ENCODE measurements at places on chromosomes 11 and 22.

DNA sequence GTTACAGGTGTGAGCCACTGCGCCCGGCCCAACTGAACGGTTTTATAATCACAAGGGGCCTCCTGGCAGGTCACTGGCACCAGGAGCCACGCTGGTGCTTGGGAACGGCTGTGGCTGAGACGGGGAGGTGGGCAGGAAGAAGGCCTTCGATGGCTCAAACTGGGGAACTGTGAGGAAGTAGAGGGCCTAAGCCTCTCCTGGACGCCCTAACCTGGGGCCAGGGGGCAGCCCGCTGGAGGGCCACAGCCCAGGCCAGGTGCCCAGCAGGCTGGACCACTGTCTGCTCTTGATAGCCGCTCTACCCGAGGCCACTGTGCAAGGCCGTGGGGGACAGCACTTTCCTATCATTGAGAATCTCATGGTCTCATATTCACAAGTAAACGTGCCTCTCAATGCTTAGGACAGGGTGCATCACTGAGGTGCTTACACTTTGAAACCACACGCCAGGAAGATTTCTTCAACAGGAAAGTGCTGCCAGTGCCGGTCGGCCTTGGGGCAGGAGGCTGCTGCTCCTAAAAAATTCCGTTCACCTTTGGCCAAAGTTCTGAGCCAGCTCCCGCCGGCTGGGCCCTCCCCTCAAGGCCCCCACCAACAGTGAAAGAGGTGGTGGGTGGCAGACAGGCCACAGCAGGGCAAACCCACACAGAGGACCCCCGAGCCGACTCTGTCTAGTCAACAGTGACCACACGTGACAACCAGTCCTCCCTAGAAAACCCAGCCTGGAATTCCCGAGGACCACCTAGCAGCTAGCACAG, 7.2 kb downstream of the GATD1 start:
- no peak for DNase-seq

DNA sequence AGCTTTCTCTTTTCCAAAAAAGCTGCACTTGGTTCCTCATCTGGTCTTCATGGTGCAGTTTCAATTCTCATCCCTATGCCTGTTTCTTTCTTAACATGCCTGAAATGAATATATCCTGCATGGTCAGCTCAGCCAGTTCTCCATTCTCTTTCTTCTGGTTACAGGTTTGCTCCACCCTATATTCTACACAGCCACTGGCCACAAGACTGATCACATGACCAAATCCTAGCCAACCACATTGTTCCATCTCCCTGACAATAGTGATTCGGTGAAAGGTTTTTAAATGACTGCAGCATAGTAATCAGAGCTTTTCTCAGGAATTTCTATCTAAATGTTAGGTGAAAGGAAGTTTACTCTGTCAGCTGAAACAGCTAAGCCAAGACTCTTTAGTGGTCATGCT, 891.4 kb downstream of the METTL15 start:
- DNase-seq, result no peak

DNA sequence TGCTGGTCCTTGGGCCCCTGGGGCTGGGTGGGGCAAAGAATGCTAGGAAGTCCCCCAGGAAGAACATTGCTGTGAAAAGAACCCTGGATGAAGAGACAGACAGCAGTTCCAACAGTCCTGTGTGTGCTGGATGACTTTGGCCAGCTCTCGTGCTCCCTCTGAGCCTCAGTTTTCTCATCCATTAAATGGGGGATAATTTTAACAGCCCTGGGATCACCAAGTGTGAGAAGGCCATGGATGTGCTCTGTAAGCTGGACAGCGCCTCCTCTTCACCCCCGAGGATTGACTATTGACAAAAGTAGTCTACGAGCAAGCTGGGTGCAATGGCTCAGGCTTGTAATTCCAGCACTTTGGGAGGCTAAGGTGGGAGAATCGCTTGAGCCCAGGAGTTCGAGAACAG, 2.5 kb downstream of the LARGE2 start:
- DNase-seq, result no peak

- no peak for DNase-seq
Measured at GRCh38 chr11:57638005-57638781, 11.5 kb downstream of the YPEL4 start.

DNA sequence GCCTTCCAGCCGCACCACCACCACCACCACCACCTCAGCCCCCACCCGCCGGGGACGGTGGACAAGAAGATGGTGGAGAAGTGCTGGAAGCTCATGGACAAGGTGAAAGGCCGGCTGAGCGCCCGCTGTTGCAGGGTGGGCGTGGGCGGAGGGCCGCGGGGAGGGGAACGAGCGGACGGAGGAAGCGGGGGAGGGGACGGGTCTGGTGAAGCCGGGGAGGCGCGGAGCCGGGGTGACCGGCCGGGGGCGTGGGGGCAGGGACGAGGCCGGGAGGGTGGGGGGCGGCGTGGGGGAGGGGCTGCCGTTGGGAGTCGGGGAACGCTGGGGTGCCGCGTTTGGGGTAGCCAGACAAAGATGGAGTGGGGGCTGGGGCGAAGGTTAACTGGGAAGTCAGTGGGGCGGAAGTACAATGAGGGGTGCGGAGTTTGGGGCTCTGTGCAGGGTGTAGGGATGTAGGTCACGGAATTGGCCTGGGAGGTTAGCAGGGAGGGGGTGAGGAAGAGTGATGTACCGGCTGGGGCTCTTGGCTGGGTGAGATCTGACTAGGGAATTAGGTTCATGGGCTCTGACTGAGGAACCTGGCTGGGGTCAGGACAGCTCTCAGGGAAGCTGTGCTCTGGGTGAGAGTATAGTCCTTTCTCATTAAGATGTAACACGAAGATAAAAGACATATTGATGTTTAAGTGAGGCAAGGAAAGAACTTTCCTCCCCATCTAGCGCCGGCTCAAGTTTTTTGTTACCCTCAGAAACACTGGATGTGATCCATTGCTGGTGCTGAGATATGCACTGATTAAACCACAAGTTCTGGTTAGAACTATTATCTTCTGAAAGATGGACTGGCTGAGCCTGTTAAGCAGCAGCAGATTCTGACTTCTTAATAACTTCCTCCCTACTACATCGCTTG, 624 bp downstream of the CBL start:
- DNase-seq, result peak; percentile 72

- no peak for DNase-seq
Measured at GRCh38 chr22:20434773-20435172, 2.9 kb downstream of the SCARF2 start.

DNA sequence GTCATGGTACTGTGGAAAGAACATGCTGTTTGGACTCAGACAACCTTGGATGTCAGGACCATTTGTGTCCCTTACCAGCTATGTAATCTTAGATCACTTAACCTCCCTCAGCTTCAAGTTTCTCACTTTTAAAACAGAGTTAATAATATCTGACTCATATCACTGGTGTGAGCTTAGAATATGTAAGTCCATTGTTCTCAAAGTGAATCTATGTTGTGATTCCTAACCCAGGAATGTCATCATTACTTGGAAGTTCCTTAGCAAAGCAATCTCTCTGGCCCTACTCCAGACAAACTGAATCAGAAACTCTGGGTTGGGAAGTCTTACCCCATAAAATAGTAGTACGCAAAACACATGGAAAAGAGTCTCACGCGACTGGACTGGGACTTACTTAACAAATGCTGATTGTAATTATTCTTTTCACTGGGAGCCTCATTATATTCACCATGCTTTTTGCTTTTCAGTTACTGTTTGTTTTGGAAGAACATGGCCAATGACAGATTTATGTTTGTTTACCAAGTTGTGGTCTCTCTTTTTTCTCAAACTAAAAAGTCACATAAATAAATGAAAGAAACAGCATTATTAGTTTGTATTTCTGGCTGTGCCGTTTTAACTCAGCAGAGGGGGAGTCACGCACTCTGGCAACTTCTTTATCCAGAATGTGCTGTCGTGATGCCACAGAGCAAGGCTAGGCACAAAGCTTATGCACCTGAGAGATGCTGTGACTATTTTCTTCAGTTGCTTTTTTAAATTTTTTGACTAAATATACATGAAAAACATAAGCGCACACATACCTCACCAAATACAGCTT, 217.7 kb upstream of the CTSC start:
- no peak for DNase-seq

DNA sequence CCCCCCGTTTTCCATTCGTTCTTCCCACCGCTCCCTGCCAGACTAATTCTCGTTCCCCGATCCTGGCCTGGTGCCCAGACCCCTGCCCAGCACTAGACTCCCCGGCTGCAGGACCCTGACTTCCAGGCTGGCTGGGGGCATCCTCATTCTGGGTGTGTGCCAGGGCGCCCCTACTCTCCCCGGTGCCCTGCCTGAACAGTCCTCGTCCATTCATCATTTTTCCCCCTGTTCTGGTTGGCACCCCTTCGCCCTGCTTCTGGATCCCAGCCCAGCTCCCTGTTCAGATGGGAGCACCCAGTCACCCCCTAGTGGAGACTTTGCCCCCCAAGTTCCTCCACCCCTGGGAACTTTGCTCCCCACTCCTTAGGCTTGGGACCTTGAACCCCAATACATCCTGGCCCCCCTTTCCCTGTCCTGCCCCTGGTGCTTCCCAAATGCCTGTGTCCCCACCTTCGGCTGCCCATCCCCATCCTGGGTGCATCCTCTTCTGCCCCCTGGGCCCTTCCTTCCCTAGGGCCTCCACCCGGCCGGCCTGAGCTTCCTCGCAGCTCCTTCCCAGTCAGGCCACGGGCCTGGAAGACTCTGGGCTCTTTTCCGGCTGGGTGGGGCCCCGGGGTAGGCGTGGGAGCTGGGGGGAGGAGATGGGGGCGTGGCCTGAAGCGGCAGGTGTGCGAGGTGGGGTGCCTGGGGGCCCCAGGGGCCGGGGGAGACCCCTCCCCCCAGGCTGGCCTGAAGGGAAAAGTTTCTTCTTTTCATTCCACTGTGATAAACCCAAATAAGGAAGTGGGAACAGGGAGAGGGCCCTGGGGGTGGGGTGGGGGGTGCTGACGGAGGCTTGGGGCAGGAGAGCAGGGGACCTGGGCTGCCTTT, 908 bp downstream of the PLCB3 start:
- peak; percentile 51 for DNase-seq

GRCh38 chr22:49024775-49025440, 802.8 kb downstream of the BRD1 start:
- no peak for DNase-seq

DNA sequence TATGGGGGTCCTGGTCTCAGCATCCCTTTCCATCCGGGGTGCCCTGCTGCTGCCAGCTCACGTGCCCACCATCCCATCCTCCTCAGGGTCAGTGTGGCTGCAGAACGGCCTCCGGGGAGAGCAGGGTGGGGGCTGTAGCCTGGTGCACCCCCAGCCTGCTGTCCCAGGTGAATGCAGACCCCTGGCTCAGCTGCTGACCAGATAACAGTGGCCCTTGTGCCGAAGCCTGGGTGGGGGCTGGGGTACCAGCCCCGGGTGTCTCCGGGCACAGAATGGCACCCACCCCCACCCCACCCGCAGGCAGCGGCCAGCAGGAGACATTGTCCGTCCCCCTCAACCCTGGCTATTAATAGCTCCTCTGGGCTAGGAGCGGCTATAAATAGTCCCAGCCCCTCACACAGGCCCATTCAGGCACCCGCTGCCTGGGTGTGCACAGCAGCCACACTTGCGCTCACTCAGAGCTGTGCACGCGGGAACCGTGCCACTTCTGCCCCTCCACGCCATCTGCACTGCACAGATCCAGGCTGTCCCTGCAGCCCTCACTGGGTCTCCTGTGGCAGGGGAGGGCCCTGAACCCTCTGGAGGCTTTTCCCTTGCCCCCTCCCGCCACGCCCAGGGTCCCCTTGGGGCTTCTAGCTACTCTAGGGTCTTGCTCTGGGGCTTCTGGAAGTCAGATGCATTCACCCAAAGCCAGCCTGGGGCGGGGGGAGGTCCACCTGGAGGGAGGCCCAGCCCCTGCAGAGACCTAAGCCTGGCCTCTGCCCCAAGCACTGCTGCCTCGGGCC, 18.7 kb downstream of the CRELD2 start:
- DNase-seq, result no peak

DNA sequence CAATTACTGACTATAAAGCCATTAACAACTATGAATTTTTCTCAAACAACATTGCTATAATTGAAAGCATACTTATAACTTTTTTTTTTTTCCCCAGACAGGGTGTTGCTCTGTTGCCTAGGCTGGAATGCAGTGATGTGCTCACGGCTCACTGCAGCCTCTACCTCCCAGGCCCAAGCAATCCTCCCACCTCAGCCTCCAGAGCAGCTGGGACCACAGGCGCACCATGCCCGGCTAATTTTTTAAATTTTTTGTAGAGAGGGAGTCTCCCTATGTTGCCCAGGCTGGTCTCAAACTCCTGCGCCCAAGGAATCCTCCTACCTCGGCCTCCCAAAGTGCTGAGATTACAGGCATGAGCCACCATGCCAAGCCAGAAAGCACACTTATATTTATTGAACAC, 6.1 kb upstream of the WEE1 start:
- DNase-seq, result no peak

GRCh38 chr11:71255323-71255722, 2.9 kb upstream of the SHANK2 start:
- no peak for DNase-seq

DNA sequence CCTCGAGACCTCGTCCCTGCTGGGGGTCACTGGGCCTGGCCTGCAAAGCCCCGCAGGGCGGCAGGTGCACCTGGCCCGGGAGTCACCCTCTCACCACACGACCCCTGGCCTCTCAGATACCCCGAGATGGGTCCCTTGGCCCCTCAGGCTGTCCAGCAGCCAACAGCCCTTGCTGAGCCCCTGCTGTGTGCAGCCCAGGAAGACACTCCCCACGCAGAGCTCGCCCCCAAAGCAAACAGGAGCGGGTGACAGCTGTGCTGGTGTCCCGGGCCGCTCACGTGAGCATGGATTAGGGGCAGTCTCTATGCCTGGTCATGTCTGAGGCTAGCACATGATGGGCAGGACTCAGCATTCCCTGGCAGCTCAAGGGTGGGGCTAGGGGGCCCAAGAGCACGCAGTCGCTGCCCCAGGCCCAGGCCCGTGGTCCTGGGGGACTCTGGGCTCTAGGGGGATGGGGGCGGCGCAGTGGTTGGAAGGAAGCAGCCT, 31.3 kb downstream of the WNT7B start:
- DNase-seq, result no peak

- no peak for DNase-seq
Measured at GRCh38 chr11:71179877-71180605, 72.3 kb downstream of the SHANK2 start.

Measured in activated CD4-positive, alpha-beta T cell treated with anti-CD3 and anti-CD28 coated beads, Interleukin-2, amount 50 U/mL, for 48 hours (primary cell).